ENCODE measurements at places on chromosomes 5 and 9. TPM values are rescaled to one million over a fixed set of nuclear protein-coding genes. Genes with fewer than 3 reads are reported as not detected.

DNA sequence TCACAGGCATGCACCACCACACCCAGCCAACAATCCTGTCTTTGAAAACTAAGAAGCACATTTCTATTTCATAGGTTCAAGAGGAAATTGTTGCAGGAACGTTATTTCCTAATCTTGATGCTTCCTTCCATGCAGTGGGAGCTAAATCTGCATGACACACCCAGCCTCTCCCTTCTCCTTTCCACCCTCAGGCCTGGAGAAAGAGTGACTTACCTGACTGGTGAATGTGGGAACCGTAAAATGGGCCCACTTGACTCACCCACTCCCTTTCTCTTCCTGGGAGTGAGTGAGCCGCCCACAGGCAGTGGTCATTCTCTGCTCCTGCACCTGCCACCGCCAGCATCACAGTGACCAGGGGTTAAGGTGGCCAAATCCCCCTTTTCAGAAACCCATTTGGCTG, 78.2 kb downstream of the C9orf50 start:
- DNase-seq, result no peak

GARNL3 gene
- 2.4 TPM for total RNA-seq

GRCh38 chr5:175281714-175282113, 162.3 kb downstream of the DRD1 start:
- no peak for DNase-seq

GRCh38 chr9:110114859-110115201, 93.1 kb downstream of the C9orf152 start:
- peak; percentile 92 for DNase-seq

RORB gene
- 0.09 TPM for total RNA-seq

GRCh38 chr5:139638090-139638735, 9.9 kb upstream of the CXXC5 start:
- peak; percentile 66 for DNase-seq

- peak; percentile 87 for DNase-seq
Measured at GRCh38 chr9:137445275-137445807, 4.2 kb upstream of the ENTPD8 start.

KIF12 gene
- total RNA-seq, result 0.14 TPM

GRCh38 chr9:129436751-129437625, 183.9 kb downstream of the C9orf50 start:
- peak; percentile 60 for DNase-seq

Measured in dermis blood vessel endothelial cell (primary cell).